ENCODE measurements at places on chromosomes 3 and 15.

- no peak for DNase-seq
Measured at GRCh38 chr3:138082992-138083386, 32.4 kb downstream of the DZIP1L start.

GRCh38 chr15:57376696-57377477 lies 582 bp downstream of the CGNL1 start:
- DNase-seq: no peak

- peak; percentile 75 for DNase-seq
Measured at GRCh38 chr15:70856884-70857561, 3.1 kb upstream of the LARP6 start.

DNA sequence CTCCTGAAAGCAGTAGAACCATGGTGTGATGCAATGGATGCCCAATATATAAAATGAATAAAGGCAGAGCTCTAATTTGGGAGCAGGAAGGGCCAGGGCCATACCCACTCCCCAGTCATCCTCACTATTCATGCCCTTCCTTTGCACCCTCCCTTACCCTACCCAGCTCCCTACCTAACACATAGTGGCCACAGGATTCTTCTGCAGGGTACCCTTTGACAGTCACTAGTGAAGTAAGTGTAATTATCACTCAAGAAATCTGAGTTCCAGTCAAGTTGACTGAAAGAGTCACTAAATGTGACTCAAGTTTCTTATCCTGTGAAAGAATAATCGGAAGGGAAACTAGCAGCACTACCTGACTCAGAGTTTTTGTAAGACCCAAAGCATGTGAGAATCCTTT lies 69.2 kb downstream of the RASA2 start:
- DNase-seq: no peak

DNA sequence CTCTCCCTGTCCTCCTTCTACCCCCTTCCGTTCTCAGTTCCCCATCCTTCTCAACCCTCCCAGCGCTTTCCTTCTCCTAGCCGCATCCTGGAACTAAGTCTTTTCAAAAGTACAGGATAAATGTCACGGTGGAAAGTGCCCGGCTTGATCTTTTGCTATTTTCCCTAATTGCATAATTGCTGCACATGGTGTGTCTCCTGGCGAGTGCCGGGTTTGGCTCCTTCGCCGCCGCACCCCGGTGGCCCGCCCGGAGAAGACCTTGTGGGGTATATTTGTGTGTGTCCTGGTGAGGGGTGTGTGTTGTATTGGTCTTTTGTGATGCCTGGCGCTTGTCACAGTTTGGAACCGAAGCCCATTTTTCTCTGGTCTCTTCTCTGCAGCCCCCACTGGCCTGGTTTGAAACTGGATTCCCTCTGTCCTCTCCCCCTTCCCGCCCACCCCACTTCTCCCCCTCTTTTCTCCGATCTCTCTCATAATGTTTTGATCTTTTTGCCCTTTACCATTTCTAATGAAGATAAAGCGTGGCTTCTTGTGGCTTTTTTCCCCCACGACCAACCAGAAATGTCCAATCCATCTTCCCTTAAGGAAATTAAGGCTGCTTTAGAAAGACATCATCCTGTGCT lies 692 bp downstream of the UBE2E2 start:
- peak; percentile 20 for DNase-seq

- no peak for DNase-seq
Measured at GRCh38 chr3:46029953-46030543, 2.8 kb upstream of the XCR1 start.

GRCh38 chr3:172711454-172711795 lies 558 bp upstream of the NCEH1 start:
- DNase-seq: no peak

DNA sequence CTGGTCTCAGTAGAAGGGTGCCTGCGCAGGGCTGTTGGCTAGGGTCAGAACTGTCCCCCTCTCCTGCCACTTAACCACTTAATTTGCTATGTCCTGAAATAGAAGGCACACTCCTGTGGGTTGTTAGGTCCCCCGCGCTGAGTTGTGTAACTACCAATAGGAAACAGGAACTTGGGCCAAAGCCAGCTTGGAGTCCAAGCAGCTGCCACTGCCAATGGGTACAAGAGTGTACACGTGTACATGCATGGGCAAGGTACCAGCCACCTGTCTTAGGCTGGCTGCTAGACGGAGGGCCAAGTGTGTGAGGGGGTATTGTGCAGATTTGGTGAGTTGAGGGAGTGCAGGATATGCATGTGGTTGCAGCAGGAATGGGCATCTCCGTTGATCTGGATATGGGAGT lies 29.7 kb upstream of the POLG start:
- no peak for DNase-seq

GRCh38 chr3:172513488-172513887 lies 9.7 kb downstream of the TNFSF10 start:
- DNase-seq: no peak

DNA sequence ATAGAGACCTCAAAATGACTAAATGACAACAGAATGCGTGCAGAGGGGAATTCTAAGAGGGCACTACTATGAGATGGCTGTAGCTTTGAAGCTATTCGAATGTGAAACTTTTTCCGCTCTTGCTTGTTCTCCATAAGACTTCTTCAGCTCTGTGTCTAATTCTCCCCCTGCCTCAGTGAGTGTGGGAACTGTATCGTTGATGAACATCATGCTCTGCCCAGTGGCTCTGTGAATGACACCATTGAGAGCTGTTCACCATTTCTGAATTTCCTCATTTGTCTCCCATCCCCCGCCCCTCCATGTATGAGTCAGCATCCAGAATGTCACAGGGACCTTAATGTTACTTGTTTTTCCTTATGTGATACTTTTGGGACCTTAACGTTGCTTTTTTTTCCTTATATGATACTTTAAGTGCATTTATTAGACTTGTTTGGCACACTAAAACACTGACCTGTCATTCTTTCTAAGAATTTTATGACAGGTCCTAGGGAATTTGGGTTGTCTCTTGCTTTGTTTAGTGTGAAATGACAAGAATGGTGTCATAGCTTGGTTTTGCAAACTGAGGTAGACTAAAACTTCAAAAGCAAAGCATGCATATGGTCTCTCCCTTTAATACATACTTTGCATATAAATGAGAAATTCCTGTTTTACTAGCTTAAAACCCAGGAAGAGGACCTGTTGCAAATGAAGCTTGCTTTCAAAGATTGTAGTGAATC lies 99.6 kb downstream of the FNDC3B start:
- DNase-seq: peak; percentile 61

- peak; percentile 56 for DNase-seq
Measured at GRCh38 chr3:124928333-124929202, 6.0 kb downstream of the MUC13 start.

DNA sequence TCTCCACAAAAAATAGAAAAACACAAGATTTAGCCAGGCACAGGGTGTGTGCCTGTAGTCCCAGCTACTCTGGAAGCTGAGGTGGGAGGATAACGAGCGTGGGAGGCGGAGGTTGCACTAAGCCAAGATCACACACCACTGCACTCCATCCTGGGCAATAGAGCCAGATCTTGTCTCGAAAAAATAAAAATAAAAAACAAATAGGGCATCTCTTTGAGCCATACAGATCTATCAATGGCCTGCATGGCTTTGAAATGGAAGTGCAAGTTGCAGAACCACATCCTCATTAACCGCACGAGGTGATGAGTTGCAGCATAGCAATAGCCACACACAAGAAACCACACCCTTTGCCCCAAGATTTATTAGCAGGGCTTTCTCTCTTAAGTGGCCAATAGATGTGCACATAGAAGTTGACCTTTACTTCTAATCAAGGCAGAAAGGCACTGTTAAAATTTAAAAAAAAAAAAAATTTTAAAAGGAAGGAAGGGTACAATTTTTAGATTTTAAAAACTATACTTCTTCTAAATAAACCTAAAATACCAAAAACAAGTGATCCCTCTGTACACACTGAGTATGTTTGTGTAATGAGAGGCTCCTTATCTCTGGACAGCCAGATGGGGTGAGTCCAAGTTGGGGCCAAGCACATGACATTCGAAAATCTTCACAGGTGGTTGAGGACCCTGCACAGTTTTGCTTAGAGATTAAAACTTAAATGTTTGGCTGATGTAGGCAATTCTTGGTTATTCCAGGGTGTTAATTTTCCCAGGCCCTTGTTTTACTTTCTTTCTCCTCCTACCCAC lies 53.4 kb downstream of the FILIP1L start:
- DNase-seq: peak; percentile 85

DNA sequence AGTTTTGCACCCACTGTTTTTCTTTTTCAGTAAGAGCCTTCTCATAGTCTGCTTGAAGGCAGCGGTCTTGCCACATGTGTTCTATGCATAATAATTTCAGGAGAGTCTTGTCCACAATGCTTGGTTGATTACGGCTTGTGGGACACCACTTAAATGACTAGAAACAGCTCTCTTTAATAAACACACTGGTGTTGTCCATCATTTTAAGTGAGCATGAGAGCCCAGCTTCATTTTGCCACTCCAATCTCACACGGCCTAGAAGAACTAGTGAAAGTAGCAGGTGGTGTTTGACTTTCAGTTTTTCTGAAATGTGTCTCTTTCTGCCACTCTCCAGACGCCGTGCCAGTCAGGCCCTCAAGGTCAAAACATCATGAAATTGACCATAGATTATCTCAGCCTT lies 292.1 kb downstream of the LPP start:
- no peak for DNase-seq

DNA sequence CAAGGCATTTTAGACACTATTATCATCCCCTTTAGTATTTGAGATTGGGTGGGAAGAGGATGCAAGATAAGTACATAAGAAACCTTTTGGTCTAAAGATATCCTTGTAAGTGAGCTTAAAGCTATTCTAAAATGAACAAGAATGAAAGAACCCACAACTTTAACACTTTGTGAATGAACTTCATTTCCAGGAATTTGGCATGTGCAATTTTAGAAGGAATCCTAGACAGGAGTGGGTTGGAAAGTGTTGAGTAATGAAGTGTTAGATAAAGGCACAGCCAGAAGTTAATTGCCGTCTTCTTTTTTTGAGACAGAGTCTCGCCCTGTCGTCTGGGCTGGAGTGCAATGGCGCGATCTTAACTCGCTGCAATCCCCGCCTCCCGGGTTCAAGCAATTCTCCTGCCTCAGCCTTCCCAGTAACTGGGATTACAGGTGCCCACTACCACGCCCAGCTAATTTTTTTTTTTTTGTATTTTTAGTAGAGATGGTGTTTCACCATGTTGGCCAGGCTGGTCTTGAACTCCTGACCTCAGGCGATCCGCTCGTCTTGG lies 13.2 kb upstream of the TEX9 start:
- DNase-seq: no peak

DNA sequence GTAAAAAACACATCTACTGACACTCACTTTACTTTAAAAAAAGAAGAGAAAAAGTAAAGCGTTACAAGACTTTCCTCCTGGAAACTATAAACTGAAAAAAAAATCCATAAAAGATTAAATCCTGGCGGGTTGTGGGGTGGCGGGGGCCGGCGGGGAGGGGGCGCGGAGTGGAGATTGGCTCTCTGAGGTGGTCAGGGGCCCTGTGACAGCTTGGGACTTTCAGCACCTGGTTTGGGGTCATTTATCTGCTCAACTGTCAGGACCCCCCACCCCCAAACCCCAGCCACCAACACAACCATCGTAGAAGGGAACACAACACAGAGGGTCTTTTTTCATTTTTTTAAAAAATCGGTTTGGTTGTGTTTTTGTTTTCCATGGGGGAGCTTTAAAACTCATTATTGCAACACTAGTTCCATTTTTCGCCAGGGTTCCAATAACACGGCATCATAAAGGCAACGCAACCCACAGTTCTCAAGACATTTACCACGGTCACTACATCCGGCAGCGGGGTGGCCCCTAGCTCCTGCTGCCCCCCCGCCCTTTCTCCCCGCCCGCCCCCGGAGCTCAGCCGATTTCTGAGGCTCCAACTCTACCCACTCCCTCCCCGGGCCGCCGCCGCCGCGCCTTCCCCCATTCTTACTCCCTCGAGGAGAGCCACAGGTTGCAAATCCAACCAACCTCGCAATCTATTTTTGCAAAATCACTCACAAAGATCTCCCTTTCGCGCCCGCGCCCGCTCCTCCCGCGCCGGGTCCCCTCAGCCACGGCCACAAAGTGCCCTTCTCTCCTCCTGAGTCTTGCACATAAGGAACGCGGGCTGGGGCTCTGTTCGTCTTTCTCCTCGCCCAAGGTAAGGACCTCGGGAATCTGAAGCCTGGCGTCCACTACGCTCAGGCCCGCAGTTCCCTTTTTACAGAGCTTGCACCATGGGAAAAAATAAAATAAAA lies 1.8 kb downstream of the BCL6 start:
- peak; percentile 71 for DNase-seq

GRCh38 chr3:23198801-23199200 lies 4.3 kb upstream of the UBE2E2 start:
- DNase-seq: no peak
